Stimulated activated CD4-positive, alpha-beta T cell treated with anti-CD3 and anti-CD28 coated beads, Interleukin-2, amount 100 ng/mL, for 48 hours (primary cell): ENCODE measurements at places on chromosomes 7 and 10.

- no peak for DNase-seq
Measured at GRCh38 chr7:111678281-111678680, 116.0 kb upstream of the IMMP2L start.

DNA sequence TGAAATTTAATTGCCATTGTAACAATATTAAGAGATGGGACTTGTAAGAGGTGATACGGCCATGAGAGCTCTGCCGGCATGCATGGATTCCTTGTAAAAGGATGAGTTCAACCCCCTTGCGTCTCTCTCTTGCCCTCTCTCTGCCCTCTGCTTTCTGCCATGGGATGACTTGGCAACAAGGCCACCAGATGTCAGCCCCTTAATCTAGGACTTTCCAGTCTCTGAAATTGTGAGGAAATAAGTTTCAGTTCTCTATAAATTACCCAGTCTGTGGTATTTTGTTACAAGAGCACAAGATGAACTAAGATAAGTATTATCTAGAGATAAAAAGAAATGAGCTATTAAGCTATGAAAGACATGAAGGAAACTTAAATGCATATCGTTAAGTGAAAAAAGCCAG lies 145.7 kb upstream of the AHR start:
- DNase-seq, result no peak

GRCh38 chr7:47581438-47581803 lies 490 bp downstream of the TNS3 start:
- DNase-seq, result no peak

DNA sequence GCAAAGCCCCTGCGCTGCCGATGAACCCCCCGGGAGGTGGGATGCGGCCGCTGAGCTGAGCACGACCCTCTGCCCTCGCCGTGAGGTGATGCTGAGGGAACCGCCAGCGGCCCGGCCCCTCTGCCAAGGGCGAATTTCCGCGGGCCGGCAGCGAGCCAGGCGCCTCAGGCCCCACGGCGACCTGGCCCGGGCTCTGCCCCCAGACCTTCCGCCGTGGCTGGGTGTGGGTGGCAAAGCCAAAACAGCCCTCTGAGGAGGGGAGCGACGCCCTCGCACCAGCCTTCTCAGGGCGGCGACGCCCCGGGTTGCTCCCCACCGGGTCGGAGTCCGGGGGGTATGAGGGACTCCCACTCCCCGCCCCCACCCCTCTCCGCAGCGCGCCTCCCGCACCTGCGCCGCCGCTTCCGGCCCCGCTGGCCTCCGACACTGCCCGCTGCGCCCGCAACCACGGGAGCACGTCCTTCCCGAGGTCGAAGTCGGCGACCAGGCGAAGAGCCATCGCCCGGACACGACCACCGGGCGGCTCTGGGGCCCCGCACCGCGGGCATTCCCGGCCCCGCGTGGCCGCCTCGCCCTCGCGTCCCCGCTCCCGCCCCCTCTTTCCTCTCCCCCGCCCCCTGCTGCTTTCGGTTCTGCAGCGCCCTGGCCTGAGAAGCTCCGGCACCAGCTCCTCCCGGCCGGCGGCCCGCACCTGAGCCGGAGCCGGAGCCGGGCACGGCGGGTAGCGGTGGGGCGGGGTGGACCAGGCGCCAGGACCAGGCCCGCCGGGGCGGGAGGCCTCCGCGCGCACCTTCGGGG lies at the start of gene GSAP:
Gene GSAP, minus strand, starts transcription at position 527 of the 798 bp plus-strand sequence. Its CDS starts 28 bp downstream, at position 499.
- DNase-seq, result peak; percentile 13

GRCh38 chr7:159083698-159084068 lies 61.0 kb downstream of the VIPR2 start:
- DNase-seq, result no peak

- no peak for DNase-seq
Measured at GRCh38 chr7:24725554-24726241, 31.6 kb downstream of the GSDME start.
